ENCODE measurements at places on chromosomes 12 and 14.

GRCh38 chr12:24500831-24501230 lies 448.1 kb downstream of the BCAT1 start:
- DNase-seq: no peak

DNA sequence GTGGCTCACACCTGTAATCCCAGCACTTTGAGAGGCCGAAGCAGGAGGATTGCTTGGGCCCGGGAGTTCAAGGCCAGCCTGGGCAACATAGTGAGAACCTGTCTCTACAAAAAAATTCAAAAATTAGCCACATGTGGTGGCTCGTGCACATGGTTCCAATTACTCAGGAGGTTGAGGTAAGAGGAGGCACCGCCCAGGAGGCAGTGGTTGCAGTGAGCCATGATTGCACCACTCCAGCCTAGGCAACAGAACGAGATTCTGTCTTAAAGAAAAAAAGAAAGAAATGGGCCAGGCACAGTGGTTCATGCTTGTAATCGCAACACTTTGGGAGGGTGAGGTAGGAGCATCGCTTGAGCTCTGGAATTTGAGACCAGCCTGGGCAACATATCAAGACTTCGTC lies 33.5 kb downstream of the MAP1LC3B2 start:
- no peak for DNase-seq

GRCh38 chr14:23722675-23723074 lies 86.5 kb downstream of the DHRS2 start:
- DNase-seq: no peak

GRCh38 chr12:129310346-129310745 lies 457.1 kb downstream of the GLT1D1 start:
- DNase-seq: no peak

GRCh38 chr12:49763006-49763591 lies 21.7 kb downstream of the TMBIM6 start:
- no peak for DNase-seq

GRCh38 chr14:91911474-91912032 lies 35.9 kb downstream of the FBLN5 start:
- DNase-seq: no peak

- DNase-seq: no peak
Observed at GRCh38 chr12:10562306-10562933, 51.0 kb downstream of the MAGOHB start.

DNA sequence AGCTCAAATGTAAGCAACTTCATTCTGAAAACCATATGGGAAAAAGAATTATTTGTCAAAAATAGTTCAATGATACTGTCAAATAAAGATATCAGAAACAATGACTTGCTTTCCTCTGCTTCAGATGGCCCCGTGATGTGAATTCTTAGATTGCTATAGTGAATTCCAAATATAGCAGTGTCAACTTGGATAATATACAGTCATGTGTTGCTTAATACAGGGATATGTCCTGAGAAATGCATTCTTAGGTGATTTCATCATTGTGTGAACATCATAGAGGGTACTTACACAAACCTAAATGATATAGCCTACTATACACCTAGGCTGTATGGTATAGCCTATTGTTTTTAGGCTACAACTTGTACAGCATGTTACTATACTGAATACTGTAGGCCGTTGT lies 108.7 kb upstream of the MIS18BP1 start:
- DNase-seq: no peak

DNA sequence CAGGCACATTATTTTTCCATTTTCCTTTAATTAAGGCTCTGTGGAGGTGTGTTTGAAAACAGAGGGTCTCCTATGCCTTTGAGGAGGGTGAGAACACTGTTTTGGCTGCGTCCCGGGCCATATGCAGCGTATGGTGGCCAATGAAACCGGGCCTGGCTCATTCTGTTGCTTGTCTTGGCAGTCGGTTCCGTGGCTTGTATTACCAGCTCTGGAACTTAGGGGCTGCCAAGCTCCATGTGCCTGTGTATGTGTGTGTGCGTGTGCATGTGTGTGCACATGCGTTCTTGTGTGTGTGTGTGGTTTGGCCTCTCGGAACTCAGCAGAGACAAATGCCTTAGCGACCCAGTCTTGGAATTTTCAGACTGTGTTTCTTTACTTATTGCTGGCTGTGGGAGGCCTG lies 2.7 kb downstream of the JDP2 start:
- no peak for DNase-seq

- no peak for DNase-seq
Observed at GRCh38 chr12:98275131-98275475, 240.3 kb upstream of the TMPO start.

DNA sequence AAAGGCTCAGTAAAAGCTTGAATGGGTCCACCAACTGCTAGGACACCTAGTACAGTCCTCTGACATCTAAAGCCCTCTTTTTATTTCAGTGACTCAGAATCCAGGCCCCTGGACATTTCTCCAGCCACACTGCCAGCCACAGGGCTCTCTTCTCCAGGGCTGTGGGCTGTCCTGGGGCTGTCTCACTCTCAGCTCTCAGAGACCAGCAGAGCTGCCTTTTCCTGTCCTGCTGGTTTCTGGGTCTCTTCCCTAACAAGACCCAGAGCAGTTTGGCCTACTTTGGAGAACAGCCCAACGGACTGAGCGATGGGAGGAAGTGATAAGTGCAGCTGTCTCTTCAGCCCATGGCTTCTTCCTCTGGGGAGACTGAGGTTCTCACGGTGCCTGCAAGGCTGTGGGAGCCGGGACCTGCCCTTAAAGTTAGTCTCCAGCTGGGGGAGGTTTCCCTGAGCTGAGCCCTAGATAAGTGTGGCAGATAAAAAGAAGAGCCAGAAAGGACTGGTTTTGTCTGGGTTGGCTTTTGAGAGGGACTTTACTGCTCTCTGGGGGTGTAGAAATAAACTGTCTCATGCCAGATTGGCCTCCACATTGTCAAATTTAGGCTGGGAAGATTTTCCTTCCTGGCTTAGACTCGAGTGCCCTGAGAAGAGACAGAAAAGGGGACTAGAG lies 979.8 kb downstream of the VRK1 start:
- no peak for DNase-seq

- no peak for DNase-seq
Observed at GRCh38 chr14:35287431-35288013, 4.7 kb upstream of the PSMA6 start.

- no peak for DNase-seq
Observed at GRCh38 chr14:67477926-67478799, 10.4 kb downstream of the TMEM229B start.

GRCh38 chr14:101111620-101112290 lies 208.2 kb upstream of the RTL1 start:
- no peak for DNase-seq
